ENCODE measurements at places on chromosomes 3 and 15.

DNA sequence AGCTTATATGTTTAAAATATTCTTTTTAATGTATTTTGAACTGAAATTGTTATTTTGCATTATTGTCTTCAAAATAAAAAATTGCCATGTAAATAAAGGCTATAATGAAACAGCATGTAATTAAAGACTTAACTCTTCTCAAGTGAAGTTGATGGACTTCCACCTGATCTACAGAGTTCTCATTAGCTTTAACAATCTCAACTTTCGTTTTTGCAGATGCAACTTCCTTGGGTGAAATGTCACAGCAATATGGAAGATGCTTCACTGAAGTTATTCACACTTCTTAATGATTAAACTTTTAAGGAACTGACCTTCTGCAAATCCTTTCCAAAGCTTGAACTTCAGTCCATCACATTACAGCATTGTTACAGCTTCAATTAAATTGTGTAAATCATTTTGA lies 63.6 kb downstream of the OSTN start:
- no peak for DNase-seq

DNA sequence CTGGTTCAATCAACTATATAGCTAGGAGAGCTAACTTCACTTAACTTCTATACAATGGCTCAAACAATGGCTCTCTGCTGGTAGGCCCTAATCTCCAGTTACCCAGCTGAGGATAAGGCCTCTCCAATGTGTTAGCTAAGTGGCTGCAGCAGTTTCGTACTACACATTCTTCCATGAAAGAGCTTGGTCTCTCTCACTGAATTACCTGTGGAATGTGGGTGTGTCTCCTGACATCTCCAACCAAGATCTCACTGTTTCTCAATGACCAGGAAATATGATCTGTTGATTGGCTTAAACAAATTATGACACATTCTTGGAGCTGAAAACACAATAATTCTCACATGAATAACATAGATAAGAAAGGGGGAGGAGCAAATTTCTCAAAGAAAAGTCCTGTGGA lies 169.8 kb upstream of the ROBO1 start:
- DNase-seq = no peak

GRCh38 chr15:79595995-79596622 lies 164.0 kb downstream of the MINAR1 start:
- DNase-seq = peak; percentile 99

- DNase-seq = no peak
These were observed 27.8 kb downstream of the PDCD6IP start for GRCh38 chr3:33826206-33826605.

GRCh38 chr3:61922118-61922517 lies 360.7 kb downstream of the PTPRG start:
- DNase-seq = no peak

GRCh38 chr15:85457392-85457968 lies 77.1 kb downstream of the AKAP13 start:
- no peak for DNase-seq

- DNase-seq = no peak
These were observed 266.2 kb upstream of the IGF1R start for GRCh38 chr15:98382139-98382538.

DNA sequence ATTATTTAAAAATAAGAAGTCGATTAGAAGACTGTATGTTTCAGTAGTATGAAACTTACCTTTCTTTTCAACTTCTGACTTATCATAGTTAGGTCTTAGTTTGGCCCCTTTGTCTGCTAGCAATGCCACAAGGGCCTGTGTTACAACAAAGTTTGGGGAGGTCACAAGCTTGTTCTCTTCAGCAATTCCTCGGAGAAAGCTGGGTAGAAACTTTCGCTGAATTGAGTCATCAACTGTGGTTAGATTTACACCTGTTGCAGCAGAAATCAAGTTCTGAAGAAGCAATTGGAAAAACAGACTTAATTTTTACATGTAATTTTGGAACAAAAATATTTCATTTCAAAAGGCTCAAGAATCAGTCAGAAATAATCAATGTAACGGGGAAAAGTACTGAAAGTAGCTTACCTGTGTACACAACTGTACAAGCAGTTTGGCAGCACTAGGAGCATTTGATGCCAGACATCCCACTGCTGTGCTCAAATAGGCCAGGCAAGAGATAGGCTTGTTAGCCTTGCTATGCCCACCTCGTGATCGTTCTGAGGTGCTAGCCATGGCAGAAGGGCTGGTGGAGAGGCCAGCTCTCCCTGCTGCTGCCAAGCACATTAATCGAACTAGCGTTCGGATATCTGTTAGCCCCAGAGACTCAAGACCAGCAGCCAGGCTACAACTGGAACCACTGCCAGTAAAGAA lies 58.6 kb downstream of the FBXL22 start:
- no peak for DNase-seq

GRCh38 chr3:40494698-40495097 lies 11.1 kb upstream of the ZNF620 start:
- DNase-seq = no peak

- DNase-seq = no peak
These were observed 18.6 kb downstream of the KPNA4 start for GRCh38 chr3:160546727-160547126.

DNA sequence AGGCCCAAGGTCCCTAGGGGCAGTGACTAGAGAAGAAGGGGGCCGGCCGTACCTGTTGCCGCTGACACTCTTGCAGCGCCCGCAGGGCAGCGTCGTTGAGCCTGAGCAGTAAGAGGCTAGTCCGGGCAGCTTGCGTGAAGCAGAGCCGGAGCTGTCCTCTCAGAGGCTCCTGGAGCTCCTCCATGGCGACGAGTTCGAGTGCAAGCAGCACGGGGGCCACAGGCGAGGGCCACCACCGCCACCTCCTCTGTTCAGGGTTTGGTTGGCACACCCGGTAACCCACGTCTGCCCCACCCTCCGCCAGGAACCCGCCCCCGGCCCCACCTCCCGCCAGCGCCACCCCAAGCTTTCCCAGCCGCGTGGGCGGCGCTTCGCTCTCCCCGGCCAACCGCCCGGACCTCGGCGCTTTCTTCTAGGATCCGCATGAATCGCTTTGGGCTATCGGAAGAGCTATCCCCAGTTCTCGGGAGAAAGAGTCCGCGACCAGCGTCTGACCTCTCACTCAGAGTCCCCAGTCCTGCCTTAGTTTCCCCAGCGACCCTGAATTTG lies at the start of gene ELL3:
Gene ELL3, minus strand, starts transcription at position 249 of the 549 bp plus-strand sequence. Its CDS starts 65 bp downstream, at position 184.
- DNase-seq = peak; percentile 80

DNA sequence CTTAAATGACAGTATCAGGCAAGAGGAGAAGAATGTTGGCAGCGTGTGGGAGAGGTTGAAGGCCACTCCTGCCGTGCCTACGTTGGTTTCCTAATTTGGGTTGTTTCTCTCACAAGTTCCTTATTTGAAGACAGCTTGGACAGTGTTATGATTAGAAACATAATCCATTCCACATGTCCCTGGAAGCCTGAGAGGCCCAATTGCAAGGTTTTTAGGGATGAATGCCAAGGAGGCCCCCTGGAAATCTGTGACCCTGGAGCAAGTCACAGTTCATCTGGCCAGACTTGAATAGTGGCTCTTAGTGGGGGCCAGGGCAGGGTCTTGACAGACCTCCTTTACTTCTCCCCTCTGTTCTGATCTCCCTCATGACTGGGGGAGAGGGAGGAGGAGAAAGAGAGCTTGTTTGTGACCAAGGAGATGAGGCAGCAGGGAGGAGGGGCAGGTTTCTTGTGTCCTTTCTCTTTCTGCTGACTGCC lies 584.4 kb upstream of the TBL1XR1 start:
- no peak for DNase-seq

DNA sequence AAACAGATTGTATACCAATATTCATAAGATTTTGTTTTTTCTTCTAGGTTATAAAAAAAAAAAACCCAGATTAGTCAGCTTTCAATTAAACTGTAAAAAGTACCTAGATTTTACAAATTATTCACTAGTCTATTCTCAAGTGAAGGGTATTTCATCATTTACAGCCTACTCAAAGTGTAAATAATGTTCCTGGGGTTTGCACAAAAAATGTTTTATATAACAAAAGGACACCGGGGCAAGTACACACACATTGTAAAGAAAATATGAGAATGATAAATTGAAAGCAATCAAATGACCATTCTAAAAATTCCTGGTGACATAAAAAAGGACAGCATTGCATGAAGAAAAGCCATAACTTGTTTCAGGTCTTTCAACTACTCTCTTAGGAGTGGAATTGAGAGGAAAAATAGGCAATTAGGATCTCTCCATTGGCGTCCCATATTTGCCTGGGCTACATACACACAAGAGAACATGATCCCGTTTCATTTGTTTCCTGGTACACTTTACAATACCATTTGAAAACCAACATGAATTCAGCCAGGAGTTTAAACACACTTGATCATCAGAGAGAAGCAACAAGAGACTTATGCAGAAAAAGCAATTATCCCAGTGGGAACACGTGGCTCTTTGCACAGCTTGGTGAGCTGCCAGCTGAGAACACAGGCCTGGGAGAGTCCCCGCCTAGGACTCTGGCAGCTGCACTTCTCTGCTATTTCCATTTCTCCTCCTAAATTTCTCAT lies 1039.2 kb downstream of the ROBO1 start:
- peak; percentile 82 for DNase-seq

- DNase-seq = no peak
These were observed 158.2 kb downstream of the RPLP1 start for GRCh38 chr15:69610858-69611257.

DNA sequence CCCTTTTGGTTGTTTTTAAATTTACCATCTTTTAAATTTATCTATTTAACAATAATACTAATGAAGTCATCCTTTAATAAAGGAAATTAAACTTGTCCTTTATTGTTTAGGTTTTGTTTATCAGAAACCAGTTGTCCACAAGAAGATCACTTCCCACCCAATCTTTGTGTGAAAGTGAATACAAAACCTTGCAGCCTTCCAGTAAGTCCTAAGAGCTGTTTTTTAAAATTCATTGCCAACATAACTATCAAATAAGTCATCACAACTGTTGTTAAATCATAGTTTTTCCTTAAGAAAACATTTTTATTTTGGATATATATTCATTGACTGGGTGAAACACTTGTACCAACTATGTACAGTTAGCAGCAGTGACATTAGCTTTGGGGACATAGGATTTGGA lies 59.4 kb downstream of the CALML4 start:
- DNase-seq = no peak

- DNase-seq = no peak
These were observed 33.5 kb upstream of the MFSD1 start for GRCh38 chr3:158768361-158768787.

GRCh38 chr15:94353488-94353820 lies 122.1 kb downstream of the MCTP2 start:
- DNase-seq = no peak

DNA sequence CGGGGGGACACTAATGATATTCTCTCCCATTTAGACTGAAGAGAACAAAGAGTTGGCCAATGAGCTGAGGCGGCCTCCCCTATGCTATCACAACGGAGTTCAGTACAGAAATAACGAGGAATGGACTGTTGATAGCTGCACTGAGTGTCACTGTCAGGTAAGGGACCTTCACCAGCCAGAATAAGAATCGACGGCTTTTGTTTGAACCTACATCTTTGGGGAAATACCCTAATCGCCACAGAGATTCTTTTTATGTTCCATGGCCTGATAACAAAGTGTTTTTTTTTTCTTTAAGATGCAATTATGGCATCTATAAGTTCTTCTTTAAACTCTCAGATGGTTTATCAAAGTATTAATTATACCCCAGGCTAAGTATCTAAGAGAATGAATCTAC lies 3.4 kb downstream of the THBS1 start:
- DNase-seq = no peak

DNA sequence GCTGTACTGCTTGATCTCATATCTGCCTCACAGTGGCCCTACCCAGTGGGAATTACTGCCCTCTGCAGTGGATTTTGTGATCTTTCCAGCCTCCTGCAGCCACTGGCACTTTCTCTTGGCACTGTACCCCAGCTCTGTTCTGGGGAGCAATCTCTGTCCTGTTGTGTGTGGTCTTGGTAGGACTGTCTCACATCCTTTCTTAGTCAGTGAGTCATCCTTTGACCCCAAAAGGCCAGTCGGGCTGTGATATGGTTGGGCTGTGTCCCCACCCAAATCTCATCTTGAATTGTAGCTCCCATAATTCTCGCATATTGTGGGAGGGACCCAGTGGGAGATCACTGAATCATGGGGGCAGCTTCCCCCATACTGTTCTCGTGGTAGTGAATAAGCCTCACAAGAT lies 133.3 kb upstream of the TPM1 start:
- DNase-seq = no peak

DNA sequence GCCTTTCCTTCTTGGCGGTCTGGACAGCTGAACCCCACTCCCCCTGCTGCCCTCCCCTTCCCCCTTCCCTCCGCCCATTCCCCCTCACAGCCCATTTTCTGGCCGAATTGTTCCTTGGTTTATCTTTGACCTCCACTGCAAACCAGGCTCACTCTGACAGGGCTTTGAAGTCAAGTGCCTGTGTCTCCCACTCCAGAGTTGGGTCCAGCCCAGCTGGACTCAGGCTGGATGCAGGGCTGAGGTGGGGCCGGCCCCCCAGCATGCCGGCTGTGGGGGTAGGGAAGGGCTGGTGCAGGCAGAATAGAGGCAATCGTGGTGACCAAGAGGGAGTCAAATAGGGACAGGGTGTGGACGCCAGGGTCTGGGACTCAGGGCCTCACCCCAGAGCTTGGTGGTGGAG lies 57.0 kb upstream of the MRPS22 start:
- no peak for DNase-seq

GRCh38 chr3:74214286-74214685 lies 400.2 kb downstream of the CNTN3 start:
- no peak for DNase-seq

- DNase-seq = no peak
These were observed 220.9 kb upstream of the SUCLG2 start for GRCh38 chr3:67875338-67875737.

- DNase-seq = no peak
These were observed 24.9 kb downstream of the PRR23E start for GRCh38 chr3:127217596-127218453.

DNA sequence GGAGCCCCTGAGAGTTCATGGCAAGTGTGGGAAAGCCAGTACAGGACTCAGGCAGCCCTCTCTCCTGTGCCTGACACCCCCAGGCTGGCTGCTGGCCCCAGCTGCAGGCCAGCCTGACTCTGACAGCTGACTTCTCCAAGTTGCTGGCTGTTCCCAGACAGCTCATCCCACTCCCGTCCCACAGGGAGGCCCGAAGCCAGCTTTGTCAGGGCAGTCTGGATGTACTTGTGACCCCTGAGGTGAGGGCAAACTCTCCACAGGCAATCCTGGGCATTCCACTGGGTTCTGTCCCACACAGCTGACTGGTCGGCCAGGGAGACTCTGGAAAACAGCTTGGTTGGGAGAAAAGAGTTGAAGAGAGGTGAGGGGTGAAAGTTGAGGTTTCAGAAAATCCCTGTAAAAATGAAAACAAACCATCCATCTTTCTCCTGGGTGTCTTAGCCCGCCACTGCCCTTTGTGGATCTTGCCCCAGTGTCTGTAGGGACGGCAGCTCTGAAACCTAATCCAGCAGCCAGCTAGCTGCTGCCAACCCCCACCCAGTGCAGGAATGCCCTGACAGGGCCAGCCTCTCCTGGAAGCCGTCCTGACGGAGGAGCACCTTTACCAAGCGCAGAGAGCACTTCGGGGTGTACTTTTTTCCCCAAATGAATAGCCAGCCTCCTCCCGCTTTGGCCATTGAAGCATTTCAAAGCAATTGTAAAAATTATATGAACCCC lies 87.9 kb downstream of the DNAJB8 start:
- DNase-seq = no peak

Measured in NCI-H524 (cell line).